ENCODE measurements at places on chromosomes 6 and 20.

- no peak for DNase-seq
Observed at GRCh38 chr6:4858194-4859015, 82.2 kb downstream of the CDYL start.

GRCh38 chr6:158064725-158065251, 83.1 kb downstream of the SYNJ2 start:
- no peak for DNase-seq

DNA sequence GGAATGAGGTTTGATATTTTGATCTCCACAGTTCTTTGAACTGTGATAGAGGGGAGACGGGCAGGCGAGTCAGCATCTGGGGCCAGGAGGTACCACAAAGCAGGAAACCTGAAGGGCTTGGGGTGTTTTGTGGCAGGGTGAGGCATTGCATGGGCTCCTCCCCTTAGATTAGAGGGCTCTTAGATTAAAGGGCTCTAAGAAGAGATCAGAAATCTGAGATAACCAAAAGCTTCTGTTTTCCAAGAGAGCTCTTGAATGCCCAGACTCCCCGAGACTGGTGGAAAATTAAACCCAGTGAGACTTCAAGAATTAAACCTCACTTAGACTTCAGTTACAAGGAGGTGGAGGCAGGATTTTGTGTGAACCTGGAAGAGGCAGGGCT, 2.4 kb upstream of the GPX5 start:
- DNase-seq = no peak

- no peak for DNase-seq
Observed at GRCh38 chr20:40949346-40949745, 79.3 kb upstream of the TOP1 start.

DNA sequence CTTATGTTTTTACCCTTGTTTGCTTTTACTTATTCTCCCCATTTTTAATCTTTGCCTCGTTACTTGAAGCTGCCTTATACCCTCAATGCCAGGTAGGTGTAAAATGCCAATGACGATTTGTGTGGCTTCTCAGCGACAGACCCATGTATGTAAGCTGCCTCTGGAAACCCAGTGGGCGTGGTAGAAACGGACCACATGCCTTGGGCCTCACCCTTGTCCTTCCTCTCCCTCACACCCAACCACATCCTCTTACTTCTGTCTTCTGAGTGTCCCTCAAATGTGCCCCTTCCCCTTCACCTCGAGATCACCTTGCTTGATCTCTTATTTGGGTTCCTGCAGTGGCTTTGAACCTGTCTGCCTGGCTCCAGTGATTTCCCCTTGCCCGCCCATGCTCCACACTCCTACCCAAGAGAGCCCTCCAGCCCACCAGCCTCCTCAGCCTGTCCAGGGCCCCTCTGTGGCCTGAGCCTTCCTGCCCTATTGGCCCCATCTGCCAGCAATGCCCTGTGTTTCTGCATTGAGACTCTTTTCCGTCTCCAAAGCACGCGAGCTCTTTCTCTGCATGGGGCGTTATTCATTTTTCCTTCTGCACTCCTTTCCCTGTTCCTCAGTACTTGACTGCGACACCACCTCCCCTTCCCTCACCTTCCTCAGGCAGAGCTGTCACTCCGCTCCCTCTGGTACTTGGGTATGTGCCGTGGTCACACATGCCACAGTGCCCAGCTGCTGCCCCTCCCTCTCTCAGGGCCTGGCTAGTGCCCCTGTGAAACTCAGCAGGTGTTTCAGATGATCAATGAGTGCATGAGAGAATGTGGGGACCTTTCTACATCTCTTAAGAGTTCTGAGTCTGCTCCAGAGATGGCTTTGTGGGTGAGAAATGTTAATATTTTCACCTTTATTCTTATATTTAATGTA, 115.4 kb downstream of the SLX4IP start:
- no peak for DNase-seq

- no peak for DNase-seq
Observed at GRCh38 chr6:56329271-56330050, 82.1 kb upstream of the COL21A1 start.

DNA sequence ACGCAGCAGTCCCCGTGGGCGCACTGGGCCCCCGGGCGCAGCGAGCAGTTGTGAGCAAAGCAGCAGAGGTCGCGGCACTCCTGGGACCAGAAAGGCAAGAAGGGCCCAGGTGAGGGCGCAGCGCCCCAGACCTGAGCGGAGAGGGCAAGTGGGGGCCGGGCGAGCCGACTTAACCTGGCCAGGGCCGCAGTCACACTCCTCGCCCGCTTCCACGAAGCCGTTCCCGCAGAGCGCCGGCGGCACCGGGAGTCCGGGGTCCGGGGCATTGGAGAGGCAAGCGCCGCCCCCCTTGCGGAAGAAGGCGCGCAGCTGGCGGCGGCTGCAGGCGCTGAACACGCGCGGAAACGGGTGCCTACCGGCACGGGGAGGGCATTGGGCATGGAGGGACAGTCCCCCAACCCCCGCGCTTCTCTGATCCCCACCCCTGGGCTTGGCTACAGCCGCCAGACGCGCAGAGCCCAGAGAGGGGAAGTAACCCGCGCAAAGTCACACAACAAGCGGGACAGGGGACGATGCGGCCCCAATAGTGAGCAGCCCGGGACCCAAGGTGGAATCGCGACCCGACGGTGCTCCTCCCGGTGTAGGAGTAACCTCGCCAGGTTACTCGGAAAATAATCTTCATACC, 9.2 kb downstream of the ADAM33 start:
- DNase-seq = no peak

DNA sequence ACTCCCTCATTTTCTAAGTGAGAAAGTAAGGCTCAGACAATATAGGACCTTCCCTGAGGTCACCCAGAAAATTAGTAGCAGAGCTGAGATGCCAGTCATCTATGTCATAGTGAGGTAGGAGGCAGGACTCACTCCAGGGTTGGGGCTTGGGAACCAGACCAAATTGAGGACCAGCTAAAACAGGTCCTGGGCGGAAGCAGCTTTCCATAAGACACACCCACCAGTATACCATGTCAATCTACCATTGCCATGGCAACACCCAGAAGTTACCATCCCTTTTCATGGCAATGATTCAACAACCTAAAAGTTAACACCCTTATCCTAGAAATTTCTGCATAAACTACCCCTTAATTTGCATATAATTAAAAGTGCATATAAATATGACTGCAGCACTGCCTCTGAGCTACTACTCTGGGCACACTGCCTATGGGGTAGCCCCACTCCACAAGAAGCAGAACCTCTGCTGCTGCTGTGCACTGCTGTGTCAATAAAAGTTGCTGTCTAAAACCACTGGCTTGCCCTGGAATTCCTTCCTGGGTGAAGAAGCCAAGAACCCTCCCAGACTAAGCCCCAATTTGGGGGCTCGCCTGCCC, 30.3 kb upstream of the OCSTAMP start:
- no peak for DNase-seq

DNA sequence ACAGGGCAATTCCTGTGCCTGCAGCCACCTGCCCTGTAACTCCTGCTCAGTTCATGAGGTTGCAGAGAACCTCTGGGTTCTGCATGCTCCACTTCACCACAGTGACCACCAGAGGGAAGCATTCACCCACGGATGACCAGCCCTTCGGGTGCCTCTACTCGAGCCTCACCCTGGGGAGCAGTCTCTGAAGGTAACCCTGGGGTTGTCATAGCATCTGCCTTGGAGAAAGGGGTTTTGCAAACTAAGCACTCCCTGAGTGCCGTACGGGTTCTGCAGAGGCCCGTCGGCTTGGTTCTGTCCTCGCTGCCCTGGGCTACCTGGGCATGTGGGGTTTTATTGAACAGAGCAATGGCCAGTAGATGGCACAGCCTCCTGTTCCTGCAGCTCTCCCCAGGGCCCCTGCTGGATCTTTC, 10.2 kb upstream of the CST5 start:
- peak; percentile 23 for DNase-seq

DNA sequence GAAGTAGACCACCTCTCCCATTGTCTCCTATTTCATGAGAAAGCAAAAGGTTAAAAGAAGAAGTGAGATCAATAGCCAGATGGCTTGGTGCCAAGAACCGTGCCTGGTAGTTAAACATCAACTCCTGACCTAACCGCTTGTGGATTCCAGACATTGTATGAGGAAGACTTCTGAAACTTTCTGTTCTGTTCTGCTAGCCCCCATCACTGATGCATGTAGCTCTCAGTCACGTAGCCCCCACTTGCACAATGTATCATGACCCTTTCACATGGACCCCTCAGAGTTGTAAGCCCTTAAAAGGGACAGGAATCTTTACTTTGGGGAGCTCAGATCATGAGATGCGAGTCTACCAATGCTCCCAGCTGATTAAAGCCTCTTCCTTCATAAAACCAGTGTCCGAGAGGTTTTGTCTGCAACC, 301.2 kb downstream of the RNGTT start:
- no peak for DNase-seq

GRCh38 chr20:23820493-23820892, 6.0 kb downstream of the CST2 start:
- no peak for DNase-seq

GRCh38 chr6:160363016-160363996, 15.1 kb downstream of the SLC22A3 start:
- DNase-seq = no peak

- no peak for DNase-seq
Observed at GRCh38 chr6:24415753-24416152, 13.0 kb downstream of the MRS2 start.

GRCh38 chr6:130176378-130176777, 46.4 kb downstream of the SAMD3 start:
- DNase-seq = no peak

GRCh38 chr6:155341130-155341828, 27.0 kb upstream of the TFB1M start:
- DNase-seq = no peak

GRCh38 chr6:140744659-140745320, 1370.3 kb upstream of the CITED2 start:
- DNase-seq = no peak

- no peak for DNase-seq
Observed at GRCh38 chr6:1800845-1801244, 191.1 kb downstream of the FOXC1 start.

GRCh38 chr6:28203201-28203600, 21.9 kb upstream of the ZSCAN9 start:
- DNase-seq = no peak

DNA sequence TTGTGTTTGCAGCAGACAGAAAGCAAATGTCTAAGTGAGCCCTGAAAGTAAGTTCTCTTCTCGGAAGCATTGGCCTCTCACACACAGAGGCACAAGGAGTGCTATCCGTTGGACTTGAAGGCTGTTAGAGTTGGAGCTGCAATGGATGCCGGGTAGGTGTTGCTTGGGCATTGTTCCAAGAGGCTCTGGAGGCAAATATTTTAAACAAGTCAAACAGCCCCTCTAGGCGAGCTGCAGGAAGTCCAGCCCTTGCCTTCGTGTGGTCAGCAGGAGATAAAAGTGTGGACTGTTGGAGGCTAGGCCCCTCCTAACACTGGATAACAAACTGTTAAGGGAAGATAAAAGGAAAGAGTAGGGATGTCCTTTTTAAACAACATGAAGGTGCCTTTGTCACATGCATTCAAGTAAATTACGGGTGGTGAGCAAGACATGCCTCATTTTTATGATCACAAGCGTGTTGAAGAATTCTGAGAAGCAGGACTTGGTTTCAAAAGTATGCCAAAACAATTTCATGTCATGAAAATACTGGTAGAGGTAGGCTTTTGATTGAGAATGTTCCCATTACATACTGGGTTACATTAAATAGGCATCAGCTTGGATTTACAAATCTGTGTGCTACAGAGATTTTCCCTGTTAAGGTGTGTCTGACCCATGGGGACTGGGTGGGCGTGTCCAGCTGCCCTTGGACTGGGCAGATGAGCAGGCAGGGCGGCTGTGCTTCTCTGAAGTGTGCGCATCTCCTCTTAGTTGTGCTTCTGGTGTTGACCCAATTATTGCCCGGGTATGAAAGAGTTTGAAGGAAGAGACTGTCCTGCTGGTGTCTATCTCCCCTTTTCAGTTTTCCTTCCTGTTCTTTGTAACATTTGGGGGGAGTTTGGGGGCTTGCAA, 57.5 kb downstream of the RREB1 start:
- DNase-seq = no peak

GRCh38 chr6:835476-836160, 142.7 kb upstream of the EXOC2 start:
- no peak for DNase-seq

- no peak for DNase-seq
Observed at GRCh38 chr6:10140136-10140535, 274.7 kb downstream of the TFAP2A start.

DNA sequence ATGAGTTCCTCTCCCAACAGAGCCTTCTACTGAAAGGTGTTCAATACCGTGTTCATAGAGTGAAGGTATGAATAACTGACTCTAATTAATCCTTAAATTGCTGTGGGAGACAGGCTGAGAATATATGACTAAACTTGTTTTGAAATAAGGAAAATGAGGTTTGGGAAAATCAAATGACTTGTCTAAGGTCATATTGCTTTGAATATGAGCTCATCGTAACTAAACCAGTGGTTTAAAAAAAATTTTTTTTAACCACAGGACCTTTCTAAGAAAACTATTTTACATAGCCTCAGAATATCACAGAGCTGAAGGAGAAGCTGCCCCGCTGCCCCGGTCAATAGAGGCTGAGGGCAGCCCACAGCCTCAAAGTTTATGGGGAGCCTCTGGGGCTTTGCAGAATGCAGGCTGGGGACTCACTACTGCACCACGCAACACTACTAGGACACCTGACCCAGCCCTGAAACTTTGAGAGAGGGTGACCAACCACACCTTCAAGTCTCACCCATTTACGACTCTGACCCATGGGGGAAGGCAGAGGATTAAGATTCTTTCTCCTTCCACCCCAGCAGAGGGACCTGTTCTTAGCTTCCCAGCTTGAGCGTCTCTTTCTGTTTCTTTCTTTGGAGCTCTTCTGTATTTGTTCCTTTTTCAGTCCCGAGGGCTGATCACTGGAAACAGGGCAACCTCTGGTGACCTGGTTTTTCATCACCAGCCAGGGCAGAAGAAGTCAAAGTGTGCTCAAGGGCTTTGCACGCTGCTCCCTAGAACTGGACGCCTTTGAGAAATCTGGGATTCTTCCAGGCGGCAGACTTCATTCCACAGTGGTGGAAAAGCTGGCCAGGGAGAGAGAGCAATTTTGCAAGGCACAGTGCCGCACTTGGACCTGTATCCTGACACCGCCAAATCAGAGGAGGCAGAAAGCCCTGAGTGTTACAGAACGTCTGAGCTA, 220.2 kb downstream of the ATXN1 start:
- DNase-seq = no peak

- DNase-seq = no peak
Observed at GRCh38 chr6:142761756-142762155, 183.2 kb downstream of the HIVEP2 start.

DNA sequence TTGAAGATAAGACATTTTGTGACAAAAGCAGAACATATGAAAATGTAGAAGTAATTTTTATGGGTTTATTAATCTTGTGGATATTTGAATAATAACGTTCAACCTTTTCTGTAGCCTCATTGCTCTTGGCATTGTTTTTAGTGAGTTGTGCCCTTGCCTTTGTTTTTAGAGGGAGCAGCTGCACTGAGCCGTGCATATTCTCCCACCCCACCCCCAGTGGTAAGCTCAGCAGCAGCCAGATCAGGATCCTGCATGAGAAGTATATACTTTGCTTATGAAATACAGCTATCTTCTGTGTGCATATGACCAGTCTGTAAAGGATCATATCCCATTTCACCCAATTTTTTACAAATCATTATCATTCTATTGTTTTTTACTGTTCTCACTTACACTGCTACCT, 184.2 kb downstream of the COL9A1 start:
- DNase-seq = no peak

GRCh38 chr6:52016915-52017748, 70.3 kb downstream of the PKHD1 start:
- no peak for DNase-seq

GRCh38 chr6:88492241-88492640, 326.1 kb upstream of the CNR1 start:
- no peak for DNase-seq
